ENCODE measurements at places on chromosomes 7 and 10.

- no peak overlapping the region for H3K4me3 ChIP-seq
- peaks cover 2% of the 10 kb centered on the region for H3K4me1 ChIP-seq
- H3K27ac ChIP-seq: no peak overlapping the region
- no peaks in the 10 kb centered on the region for H3K27me3 ChIP-seq
These were observed 42.9 kb upstream of the FGL2 start for GRCh38 chr7:77242554-77242953.

GRCh38 chr10:13496164-13496563 is 32.6 kb downstream of the BEND7 start:
- H3K4me1 ChIP-seq: no peaks in the 10 kb centered on the region
- no peak overlapping the region for H3K27ac ChIP-seq
- no peak for DNase-seq
- H3K27me3 ChIP-seq: no peaks in the 10 kb centered on the region
- H3K4me3 ChIP-seq: no peak overlapping the region
- H3K36me3 ChIP-seq: peaks cover 5% of the 10 kb centered on the region

DNA sequence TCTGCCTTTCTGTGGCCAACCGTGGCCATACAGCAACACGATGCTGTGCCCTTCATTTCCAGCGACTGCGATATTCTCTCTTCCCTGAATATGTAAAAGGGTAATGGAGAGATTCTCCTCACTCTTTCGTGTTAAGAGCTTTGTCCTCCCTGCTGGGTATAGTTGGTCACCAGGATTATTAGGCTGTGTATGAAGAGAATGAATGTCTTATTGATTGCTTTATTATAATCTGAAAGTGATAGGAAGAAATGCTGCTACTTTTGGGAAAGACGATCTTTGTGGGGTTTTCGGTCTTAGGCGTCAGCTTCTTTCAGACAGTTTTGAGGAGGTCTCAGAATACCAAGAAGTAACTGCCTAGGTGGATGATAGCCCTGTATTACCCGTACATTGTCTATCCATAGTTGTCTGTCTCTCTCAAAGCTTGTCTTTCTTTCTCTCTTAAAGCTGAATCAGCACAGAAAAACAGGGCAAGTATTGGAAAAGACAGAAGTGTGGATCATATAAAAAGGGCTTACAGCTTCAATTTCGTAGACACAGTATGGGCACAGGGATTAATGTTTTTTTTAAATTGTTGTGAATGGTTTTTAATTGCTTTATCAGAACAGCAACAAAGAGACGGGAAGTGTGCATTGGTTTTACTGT is 1.2 kb downstream of the AHCYL2 start:
- no peaks in the 10 kb centered on the region for H3K27me3 ChIP-seq
- DNase-seq: no peak
- peak overlapping the region; percentile 62 for H3K4me3 ChIP-seq
- H3K4me1 ChIP-seq: peaks cover 4% of the 10 kb centered on the region

- no peak for DNase-seq
- peaks cover 22% of the 10 kb centered on the region for H3K4me1 ChIP-seq
- no peak overlapping the region for H3K27ac ChIP-seq
- H3K4me3 ChIP-seq: no peak overlapping the region
These were observed 337.5 kb downstream of the RPS24 start for GRCh38 chr10:78371136-78371535.

- H3K4me1 ChIP-seq: no peaks in the 10 kb centered on the region
- no peak overlapping the region for H3K27ac ChIP-seq
- H3K36me3 ChIP-seq: no peaks in the 10 kb centered on the region
These were observed 50.0 kb downstream of the SPAM1 start for GRCh38 chr7:123975084-123975483.

DNA sequence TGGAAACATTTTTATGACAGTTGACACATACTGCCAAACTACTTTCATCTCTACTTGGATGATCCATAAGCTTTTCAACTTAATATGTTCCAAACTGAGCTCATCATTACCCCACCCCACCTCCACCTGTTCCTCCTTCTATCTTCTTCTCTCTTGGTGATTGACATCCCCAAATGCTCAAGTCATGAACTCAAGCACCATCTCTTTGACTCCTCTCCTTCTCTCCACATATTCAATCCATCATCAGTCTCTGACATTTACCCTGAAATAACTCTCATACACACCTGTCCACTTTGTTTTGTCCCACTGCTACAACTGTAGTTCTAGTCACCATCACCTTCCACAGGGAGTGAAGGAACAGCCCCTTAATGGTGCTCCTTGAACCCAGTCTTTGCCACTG is 43.3 kb downstream of the SGCE start:
- peak overlapping the region; percentile 43 for H3K27ac ChIP-seq
- peaks cover 3% of the 10 kb centered on the region for H3K4me1 ChIP-seq
- no peaks in the 10 kb centered on the region for H3K27me3 ChIP-seq
- no peak overlapping the region for H3K4me3 ChIP-seq
- peaks cover 22% of the 10 kb centered on the region for H3K36me3 ChIP-seq

- H3K4me1 ChIP-seq: peaks cover 5% of the 10 kb centered on the region
- no peak overlapping the region for H3K4me3 ChIP-seq
- no peak overlapping the region for H3K27ac ChIP-seq
- no peaks in the 10 kb centered on the region for H3K36me3 ChIP-seq
- H3K27me3 ChIP-seq: peaks cover 2% of the 10 kb centered on the region
These were observed 28.8 kb upstream of the KDM7A start for GRCh38 chr7:140205600-140205999.

DNA sequence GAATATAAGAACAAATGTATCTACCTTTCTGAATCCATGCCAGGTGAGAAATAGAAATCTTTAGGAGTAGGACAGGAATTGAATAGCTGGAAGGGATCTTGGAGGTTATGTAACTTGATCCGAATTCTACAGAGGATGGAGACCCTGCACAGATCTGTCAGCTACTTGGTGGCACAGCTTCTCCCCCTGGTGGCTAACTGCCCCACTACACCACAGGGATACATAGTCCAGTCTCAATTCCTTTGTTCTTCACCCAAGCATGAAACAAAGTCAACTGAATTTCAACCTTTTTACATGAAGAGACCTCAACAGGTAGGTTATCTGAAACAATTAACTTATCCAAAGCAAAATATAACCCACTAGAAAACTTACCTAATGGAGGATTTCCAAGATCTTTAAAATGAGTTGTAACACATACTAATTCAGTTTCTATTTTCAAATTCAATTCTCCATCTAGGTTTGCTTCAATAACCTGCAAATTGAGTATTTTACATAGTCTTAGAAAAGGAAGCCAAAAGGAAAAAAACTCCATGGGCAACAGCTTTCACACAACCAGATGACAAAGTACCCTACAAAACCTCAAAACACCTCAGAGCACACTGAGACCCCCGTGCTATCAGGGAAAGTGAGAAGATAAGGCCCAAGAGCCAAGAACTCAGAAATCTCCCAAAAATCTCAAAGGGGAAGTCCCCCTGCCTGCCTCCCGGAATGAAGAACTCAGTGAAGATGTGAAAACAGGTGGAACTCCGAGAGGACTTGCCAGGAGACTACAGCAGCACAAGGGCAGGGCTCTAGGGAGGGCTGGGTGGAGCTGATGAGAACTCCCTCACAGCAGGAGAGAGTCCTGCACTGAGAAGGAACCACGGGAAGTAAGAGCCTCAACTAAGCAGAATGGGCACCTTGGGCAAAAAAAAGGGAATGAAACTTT is 10.3 kb downstream of the HUS1 start:
- peaks cover 63% of the 10 kb centered on the region for H3K36me3 ChIP-seq
- H3K27me3 ChIP-seq: no peaks in the 10 kb centered on the region
- no peak overlapping the region for H3K27ac ChIP-seq

- no peak overlapping the region for H3K4me3 ChIP-seq
- peaks cover 7% of the 10 kb centered on the region for H3K4me1 ChIP-seq
- no peak for DNase-seq
- no peak overlapping the region for H3K27ac ChIP-seq
- peaks cover 5% of the 10 kb centered on the region for H3K36me3 ChIP-seq
- H3K27me3 ChIP-seq: no peaks in the 10 kb centered on the region
These were observed 24.1 kb downstream of the OAT start for GRCh38 chr10:124394583-124394982.

DNA sequence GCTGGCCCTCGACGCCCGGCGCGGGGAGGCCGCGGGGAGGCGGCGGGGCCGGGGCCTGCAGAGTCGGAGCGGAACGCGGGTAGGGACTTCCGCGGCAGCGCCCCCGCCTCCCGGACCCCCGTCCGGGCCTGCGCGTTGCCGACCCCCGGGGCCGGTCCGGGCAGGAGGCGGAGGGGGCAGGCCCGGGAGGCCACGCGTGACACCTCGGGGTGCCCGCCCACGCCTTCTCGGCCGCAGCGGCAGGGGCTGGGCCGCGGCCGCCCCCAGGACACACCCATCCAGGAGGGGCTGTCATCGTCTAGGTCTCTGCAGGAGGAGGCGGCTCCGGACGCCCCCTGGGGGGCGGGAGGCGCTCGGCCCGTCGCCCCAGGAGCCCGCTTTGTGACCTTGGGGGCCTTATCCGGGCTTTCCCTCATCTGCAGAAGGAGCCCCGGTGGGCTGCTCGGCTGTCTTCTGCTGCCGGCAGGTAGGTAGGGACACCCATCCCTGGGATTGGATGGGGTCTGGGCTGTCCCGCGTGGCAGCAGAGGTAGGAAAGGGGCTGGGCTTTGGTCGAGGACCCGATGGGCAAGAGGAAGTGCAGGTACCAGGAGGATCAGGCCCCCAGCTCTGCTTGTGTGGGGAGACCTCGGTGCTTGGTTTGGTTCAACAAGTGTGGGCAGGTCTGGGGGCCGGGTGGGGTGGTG is 569 bp downstream of the ZNF316 start:
- H3K36me3 ChIP-seq: peaks cover 40% of the 10 kb centered on the region
- H3K4me1 ChIP-seq: peaks cover 21% of the 10 kb centered on the region
- peak; percentile 43 for DNase-seq
- no peak overlapping the region for H3K27ac ChIP-seq
- peak overlapping the region; percentile 62 for H3K4me3 ChIP-seq

- H3K27me3 ChIP-seq: no peaks in the 10 kb centered on the region
- H3K27ac ChIP-seq: no peak overlapping the region
- no peaks in the 10 kb centered on the region for H3K36me3 ChIP-seq
- H3K4me1 ChIP-seq: no peaks in the 10 kb centered on the region
- DNase-seq: peak; percentile 50
These were observed 199.2 kb downstream of the AHR start for GRCh38 chr7:17497549-17498167.

- H3K4me1 ChIP-seq: no peaks in the 10 kb centered on the region
- H3K27ac ChIP-seq: no peak overlapping the region
- no peaks in the 10 kb centered on the region for H3K27me3 ChIP-seq
- DNase-seq: no peak
These were observed 8.3 kb upstream of the GPR37 start for GRCh38 chr7:124773938-124774337.

- H3K27ac ChIP-seq: peak overlapping the region; percentile 99
- peaks cover 31% of the 10 kb centered on the region for H3K4me1 ChIP-seq
- peaks cover 26% of the 10 kb centered on the region for H3K36me3 ChIP-seq
- H3K27me3 ChIP-seq: no peaks in the 10 kb centered on the region
- peak; percentile 95 for DNase-seq
- H3K4me3 ChIP-seq: no peak overlapping the region
These were observed 182.1 kb downstream of the ARID5B start for GRCh38 chr10:62083412-62084267.

- no peaks in the 10 kb centered on the region for H3K4me1 ChIP-seq
- H3K27me3 ChIP-seq: peaks cover 2% of the 10 kb centered on the region
- no peak overlapping the region for H3K27ac ChIP-seq
- no peak for DNase-seq
These were observed 146.3 kb downstream of the ADARB2 start for GRCh38 chr10:1591045-1591444.

- H3K4me1 ChIP-seq: peaks cover 49% of the 10 kb centered on the region
- H3K27ac ChIP-seq: no peak overlapping the region
- H3K4me3 ChIP-seq: no peak overlapping the region
- H3K36me3 ChIP-seq: no peaks in the 10 kb centered on the region
- H3K27me3 ChIP-seq: no peaks in the 10 kb centered on the region
These were observed 46.6 kb downstream of the PWWP2B start for GRCh38 chr10:132443605-132443982.

Data from muscle of leg (tissue), 16 donors.